ENCODE measurements at places on chromosomes 4 and X.

GRCh38 chr4:165724786-165725185 is 148.3 kb upstream of the TLL1 start:
- DNase-seq, result no peak

DNA sequence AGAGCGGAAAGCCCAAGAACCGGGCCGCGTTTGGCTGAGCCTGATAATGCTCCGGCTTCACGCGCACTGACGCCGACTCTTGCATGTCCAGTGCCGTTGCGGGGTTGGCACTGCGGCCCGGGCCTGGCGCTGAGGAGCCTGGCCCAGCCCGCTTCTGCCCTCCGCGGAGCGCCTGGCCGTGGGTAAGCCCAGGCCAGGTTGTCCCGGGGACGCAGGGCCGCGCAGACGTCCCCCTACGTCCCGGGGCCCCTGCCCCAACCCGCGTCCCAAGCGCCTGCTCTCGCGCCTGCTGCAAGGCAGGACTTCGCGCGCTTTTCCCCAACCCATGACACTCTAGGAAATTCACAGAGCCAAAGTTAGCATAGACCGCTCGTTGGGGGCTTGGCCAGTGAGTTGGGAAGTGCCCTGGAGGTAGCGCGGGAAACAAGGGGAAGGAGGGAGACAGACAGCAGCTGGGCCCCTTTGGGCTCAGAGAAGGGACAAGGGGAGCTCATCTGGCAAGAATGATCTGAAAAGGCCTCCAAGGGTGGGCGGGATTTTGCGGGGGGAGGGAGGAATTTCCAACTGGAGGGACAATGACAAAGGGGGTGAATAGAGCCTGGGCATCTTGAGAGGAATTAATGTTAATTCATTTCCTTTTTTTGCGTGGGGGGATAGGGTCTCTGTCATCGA is 665 bp upstream of the LRPAP1 start:
- DNase-seq, result no peak

DNA sequence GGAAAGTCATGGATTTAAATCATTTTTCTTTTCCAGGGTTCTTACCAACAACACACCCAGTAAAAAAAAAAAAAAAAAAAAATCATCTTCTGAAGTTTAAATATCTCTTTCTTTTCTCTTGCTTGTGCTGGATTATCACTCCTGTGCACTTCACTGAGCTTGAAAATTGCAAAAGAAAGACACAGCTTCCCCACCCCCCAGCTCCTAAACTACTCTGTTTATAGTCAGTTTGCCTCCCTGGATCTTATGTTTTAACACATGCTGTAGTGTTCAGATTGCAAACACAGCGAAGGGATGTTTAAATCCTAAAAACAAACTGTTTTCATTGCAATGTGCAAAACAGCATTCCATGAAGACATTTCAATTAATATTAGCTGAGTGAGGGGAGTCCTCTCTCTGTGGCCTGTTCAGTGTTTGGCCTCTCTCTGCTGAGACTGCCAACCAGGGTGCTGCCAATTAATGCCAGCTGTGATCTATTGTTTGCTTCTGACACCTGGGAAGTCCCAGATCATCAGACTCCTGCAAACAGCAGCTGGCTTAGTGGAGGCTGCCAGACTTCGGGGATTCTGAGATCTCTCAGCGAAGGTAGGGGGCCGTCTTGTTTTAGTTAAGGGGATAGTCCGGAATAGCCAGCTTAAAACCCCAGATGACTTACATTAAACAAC is 171.1 kb upstream of the PITX2 start:
- no peak for DNase-seq

DNA sequence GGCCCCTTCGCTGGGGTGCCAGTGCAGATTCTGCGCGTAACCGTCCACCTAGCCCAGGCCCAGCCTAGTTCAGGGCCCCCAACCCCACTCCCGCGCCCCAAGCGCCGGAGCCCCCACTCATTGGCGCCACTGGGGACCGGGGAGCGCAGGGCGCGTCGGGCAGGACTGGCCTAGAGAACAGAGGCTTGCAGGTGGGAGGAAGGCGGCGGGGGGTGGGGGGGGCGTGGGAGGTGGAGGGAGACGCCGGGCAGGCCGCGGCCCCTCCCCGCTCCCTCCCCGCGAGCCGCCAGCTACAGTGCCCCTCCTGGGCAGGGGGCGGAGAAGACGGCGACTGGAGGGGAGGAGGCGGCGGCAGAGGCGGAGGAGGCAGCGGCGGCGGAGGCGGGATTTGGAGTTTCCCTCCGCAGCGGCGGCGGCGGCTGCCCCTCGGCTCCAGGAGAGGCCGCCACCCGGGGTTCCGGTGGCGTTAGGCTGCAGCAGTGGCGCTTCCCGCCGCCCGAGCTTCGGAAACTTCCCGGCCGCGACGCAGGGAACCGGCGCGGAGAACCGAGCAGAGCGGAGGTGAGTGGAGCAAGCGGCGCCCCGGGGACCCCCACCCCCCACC is 4.8 kb upstream of the DUSP9 start:
- DNase-seq, result no peak

GRCh38 chr4:174398728-174399127 is 115.0 kb downstream of the CEP44 start:
- DNase-seq, result no peak

DNA sequence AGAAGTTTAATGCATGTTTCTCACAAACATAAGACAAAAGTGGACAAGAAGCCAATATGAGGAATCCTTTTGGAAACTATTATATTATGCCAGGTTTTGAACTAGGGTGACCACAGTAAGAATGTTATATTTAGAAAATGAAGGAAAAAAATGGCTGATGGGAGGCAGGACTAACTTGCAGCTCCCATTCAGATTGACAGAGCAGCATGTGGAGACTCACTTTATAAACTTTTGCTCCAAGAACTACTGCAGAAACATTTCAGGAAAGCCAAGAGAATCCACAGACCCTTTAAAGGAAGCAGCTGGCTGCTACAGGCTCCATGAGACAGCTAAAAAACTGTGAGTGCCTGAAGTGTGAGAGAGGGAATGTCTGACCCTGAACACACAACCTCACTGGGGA is 738.6 kb upstream of the GRIA3 start:
- DNase-seq, result no peak

- DNase-seq, result no peak
These were observed 105.7 kb downstream of the PSAPL1 start for GRCh38 chr4:7328913-7329638.

DNA sequence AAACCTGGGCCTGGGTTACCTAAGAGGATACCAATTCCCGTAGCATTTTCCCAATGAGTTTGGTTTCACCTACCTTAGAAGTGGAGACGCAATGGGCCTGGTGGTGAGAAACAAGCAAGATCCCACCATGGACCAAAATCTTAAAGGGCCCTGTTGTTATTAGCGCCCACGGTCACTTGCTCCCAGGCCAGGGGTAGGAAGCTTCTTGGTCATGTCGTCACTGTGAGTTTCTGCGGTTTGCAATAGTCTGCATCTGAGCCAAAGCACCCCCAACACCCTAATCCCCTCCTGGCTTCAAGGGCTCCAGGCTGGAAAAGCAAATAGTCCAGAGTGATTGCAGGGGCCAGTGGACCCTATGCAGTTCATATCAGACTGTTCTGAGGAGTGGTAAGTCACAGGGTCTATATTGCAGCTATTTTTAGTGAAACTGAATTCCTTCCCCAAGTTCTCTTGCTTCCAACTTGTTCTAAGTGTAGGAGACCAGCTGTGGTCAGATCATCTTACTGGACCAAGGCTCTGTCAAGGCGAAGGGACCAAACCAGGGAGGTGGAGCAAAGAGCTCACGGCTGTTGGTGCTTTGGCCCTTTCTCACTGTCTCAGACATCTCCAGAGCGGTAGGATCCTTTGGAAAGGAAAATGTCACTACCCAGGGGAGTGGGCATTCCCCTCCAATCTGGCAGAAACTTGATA is 307.9 kb upstream of the F9 start:
- no peak for DNase-seq

DNA sequence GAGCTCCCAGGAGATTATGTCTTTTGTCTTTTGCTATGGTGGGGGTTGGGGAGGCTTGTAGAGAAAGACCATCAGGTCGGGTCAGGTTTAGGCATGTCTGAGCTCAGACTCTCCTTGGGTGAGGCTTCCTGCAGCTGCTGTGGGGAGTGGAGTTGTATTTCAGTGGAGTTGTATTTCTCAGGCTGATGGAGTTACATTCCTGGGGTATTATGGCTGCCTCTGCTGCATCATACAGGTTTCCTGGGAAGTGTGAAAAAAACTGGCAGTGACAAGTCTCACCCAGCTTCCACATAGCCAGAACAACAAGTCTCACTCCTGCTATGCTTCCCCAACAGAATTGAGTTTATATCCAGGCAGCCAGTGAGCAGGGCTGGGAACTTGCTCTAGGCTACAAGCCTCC is 119.3 kb downstream of the VSIG4 start:
- no peak for DNase-seq

DNA sequence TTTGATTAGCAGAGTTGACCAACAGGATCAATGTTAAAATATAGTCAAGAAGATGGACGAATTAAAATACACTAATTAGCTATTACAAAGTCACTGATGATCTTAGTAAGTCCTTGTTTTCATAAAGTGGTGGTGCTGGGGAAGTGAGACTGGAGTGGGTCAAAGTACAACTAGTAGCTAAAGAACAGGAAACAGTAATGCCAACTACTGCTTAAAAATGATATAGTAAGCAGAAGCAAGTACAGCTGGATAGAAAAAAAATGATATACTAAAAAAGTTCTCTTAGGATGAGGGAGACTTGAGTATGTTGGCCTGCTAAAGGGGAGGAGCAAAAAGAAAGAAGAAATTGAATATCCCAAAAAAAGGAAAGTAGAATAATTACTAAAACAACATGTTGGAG is 580.8 kb upstream of the FTHL17 start:
- no peak for DNase-seq

DNA sequence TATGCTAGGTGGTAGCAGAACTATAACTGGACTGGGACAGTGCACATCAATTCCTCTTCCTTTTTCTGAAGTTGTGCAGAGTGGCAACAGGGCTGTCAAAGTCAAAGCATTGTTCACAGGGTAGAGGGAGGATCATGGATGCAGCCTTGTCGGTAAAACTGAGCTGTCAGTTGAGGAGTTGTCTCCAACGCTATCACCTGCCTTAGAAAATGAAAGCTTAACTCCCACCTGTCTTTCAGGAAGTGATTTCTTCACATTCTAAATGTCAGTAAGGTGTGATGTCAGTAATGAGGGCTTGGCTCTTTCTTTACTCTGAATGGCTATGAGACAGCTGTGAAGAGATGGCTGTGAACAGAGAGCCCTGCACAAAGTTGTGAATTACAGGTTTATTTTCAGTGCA is 66.4 kb upstream of the BANK1 start:
- DNase-seq, result no peak

DNA sequence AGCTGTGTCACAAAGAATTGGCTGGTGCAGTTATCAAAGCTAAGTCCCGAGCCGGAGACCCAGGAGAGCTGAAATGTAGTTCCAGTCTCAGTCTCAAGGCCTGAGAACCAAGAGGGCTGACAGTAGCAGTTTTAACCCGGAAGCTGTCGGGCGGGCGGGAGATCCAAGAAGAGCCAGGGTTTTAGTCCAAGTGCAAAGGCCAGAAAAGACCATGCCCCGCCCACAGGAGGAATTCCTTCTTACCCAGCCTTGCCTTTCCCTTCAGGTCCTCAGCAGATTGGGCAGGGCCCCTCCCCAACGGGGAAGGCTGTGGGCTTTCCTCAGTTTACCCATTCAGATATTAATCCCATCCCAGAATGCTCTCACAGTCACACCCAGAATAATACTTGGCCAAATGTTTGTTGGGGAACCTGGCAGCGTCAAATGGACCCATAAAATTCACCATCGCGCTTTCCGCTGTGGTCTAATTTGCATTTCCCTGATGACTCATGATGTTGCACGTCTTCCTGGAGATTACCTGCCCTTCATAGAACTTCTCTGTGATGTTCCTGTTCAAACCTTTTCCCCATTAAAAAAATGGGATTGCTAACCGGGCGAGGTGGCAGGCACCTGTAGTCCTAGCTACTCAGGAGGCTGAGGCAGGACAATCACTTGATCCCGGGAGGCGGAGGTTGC is 16.2 kb downstream of the MAEA start:
- peak; percentile 41 for DNase-seq

GRCh38 chrX:136028383-136028984 is 43.2 kb downstream of the SLC9A6 start:
- DNase-seq, result no peak

GRCh38 chr4:71406459-71406963 is 67.7 kb downstream of the SLC4A4 start:
- DNase-seq, result no peak

- DNase-seq, result no peak
These were observed 543.5 kb downstream of the GABRG1 start for GRCh38 chr4:45580334-45580733.

GRCh38 chr4:82681754-82682153 is 116.8 kb downstream of the SCD5 start:
- DNase-seq, result no peak

GRCh38 chrX:147173594-147173993 is 359.1 kb upstream of the CXorf51A start:
- DNase-seq, result no peak

GRCh38 chrX:105773801-105774200 is 48.5 kb upstream of the NRK start:
- no peak for DNase-seq

DNA sequence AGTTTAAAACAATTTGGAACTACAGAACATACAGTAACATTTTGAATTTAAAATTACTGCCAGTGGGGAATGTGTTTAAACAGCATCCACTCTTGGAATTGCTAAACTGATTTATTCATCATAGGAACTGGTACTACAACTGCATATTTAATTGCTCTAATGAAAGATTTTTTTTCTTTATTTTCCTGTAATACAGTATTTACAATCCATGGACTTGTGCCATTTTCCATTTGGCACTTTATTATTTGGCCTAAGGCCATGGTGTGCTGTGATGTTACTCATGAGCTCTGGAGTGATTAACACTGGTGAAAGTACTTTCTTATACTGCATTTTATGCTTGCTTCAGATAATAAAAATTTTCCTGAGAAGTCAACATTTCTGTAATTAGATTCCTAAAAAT is 69.7 kb upstream of the NUDT6 start:
- DNase-seq, result no peak

- no peak for DNase-seq
These were observed 744 bp downstream of the NPY5R start for GRCh38 chr4:163344147-163345125.

GRCh38 chr4:152224223-152224622 is 311.7 kb downstream of the FBXW7 start:
- DNase-seq, result no peak

GRCh38 chrX:123603491-123603890 is 129.4 kb downstream of the THOC2 start:
- no peak for DNase-seq

- DNase-seq, result no peak
These were observed 101.0 kb downstream of the ADGRA3 start for GRCh38 chr4:22414833-22415232.

DNA sequence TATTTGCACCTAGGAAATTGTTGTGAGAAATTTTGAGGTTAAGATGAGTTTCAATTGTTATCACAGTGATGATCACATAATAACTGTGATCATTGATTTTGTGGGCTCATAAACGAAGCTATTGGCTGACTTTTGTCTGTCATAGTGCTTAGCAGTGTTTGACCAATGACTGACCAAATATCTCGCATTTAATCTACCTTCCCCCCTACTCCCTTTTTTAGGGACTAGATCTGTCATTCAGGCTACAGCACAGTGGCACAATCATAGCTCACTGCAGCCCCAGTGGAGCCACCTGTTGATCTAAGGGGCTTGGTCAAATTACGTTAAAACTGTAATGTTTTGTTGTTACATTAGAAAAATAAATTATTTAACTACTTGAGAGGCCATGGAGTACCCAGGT is 1.5 kb downstream of the FUNDC2 start:
- no peak for DNase-seq

Data from activated CD4-positive, alpha-beta T cell treated with anti-CD3 and anti-CD28 coated beads, Interleukin-2, amount 50 U/mL, for 24 hours (primary cell).